ENCODE measurements at places on chromosomes 3 and 15.

GRCh38 chr3:128173849-128174248 lies 20.6 kb downstream of the EEFSEC start:
- H3K36me3 ChIP-seq, result no peaks in the 10 kb centered on the region
- peaks cover 16% of the 10 kb centered on the region for H3K4me1 ChIP-seq
- no peak overlapping the region for H3K27ac ChIP-seq
- no peak for DNase-seq

- H3K36me3 ChIP-seq, result no peaks in the 10 kb centered on the region
- H3K4me1 ChIP-seq, result no peaks in the 10 kb centered on the region
- no peak overlapping the region for H3K27ac ChIP-seq
- DNase-seq, result no peak
- H3K4me3 ChIP-seq, result no peak overlapping the region
Measured at GRCh38 chr3:145798696-145799537, 362.1 kb downstream of the PLOD2 start.

- no peaks in the 10 kb centered on the region for H3K36me3 ChIP-seq
- DNase-seq, result no peak
- H3K4me1 ChIP-seq, result no peaks in the 10 kb centered on the region
- no peak overlapping the region for H3K4me3 ChIP-seq
Measured at GRCh38 chr15:58538225-58538727, 106.5 kb downstream of the LIPC start.

DNA sequence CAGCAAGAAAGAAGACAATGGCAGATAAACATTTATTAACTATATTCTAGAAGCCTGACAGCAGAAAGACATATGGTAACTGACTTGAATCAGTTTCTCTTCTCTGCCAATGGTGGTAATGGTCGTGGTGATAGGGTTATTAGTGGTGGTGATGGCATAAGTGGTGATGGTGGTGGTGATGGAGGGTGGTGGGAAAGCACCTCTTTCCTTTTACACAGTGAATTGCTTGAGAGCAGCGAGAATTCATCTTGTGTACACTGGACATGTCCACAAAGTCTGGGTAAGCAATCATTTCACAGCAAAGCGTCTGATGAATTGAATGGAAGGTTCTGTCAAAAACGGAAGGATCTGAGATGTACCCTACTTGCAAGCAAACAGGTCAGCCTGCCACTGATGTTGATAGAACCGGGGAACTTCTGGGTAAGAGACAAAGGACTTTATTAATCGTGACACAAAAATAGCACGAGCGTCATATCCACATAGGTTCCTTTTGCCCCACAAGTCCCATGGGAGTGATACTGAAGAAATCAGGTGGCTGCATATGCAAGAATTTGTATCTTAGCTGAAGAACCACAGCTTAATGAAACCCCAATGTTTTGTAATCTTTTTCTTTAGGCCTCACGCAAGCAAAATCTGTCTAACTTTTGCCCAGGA lies 23.5 kb upstream of the TBC1D5 start:
- DNase-seq, result no peak
- H3K4me1 ChIP-seq, result peaks cover 2% of the 10 kb centered on the region
- no peak overlapping the region for H3K4me3 ChIP-seq
- no peaks in the 10 kb centered on the region for H3K36me3 ChIP-seq

DNA sequence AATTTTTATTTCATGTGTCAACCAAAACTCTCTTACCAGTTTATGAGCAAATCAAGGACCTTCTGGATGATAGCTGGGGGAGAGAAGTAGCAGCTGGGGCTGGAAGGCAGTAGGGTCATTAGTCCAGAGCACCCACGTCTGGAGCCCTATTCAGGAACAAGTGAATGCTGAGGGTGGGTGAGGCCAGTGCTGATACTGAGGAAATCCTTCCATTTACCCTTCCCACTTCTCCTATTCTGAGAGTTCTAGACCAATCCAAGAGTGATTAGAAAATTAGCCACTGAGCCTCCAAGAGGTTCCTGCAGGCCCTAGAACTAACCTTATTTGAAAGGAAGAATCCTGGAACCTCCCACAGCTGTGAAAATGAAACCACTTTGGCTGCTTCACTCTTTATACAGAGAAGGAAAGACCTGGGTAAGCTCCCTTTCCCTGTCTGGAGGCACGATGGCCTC lies 46.2 kb upstream of the VILL start:
- H3K27ac ChIP-seq, result no peak overlapping the region
- no peak overlapping the region for H3K4me3 ChIP-seq
- no peaks in the 10 kb centered on the region for H3K27me3 ChIP-seq
- no peak for DNase-seq
- peaks cover 38% of the 10 kb centered on the region for H3K4me1 ChIP-seq

- no peaks in the 10 kb centered on the region for H3K27me3 ChIP-seq
- no peak overlapping the region for H3K4me3 ChIP-seq
- H3K36me3 ChIP-seq, result no peaks in the 10 kb centered on the region
- H3K4me1 ChIP-seq, result no peaks in the 10 kb centered on the region
- no peak for DNase-seq
- H3K27ac ChIP-seq, result no peak overlapping the region
Measured at GRCh38 chr3:182276512-182276911, 516.8 kb upstream of the ATP11B start.

GRCh38 chr3:7038394-7038793 lies 177.5 kb downstream of the GRM7 start:
- H3K4me1 ChIP-seq, result no peaks in the 10 kb centered on the region
- H3K36me3 ChIP-seq, result 0 out of 2 replicates have a peak, but pooled peaks cover under 1% of the 10 kb centered on the region
- H3K27ac ChIP-seq, result no peak overlapping the region
- DNase-seq, result no peak
- no peak overlapping the region for H3K4me3 ChIP-seq
- no peaks in the 10 kb centered on the region for H3K27me3 ChIP-seq

GRCh38 chr3:72220946-72221345 lies 436.0 kb upstream of the PROK2 start:
- no peaks in the 10 kb centered on the region for H3K4me1 ChIP-seq
- H3K4me3 ChIP-seq, result no peak overlapping the region
- peaks cover 12% of the 10 kb centered on the region for H3K27me3 ChIP-seq
- DNase-seq, result no peak
- peaks cover 12% of the 10 kb centered on the region for H3K36me3 ChIP-seq
- H3K27ac ChIP-seq, result no peak overlapping the region

DNA sequence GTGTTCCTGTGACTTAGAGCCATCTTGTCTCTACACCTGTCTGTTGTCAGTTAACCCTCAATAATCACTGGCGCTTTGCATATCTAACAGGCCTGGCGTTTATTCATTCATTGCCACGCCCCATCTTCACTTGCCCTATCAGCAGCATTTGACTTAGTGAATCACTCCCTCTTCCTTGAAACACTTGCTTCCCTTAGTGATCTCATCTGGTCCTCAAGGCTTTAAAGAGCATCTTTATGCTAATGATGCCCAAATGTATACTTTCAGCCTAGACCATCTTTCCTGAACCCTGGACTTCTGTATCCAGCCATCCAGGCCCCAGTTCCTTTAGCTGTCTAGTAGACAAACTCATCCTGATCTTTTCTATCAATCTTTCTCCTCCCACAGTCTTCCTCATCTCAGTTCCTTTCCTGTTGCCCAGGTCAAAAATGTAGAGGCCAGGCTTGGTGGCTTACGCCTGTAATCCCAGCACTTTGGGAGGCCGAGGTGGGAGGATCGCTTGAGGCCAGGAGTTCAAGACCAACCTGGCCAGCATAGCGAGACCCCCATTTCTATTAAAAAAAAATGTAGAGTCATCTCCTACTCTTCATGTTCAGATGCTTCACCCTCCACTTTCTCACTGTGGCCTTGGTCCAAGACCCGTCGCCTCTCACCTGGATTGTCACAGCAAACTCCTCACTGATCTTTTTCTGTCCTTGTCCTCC lies 1.4 kb upstream of the IGDCC4 start:
- H3K27me3 ChIP-seq, result peaks cover 45% of the 10 kb centered on the region
- H3K27ac ChIP-seq, result no peak overlapping the region
- H3K4me3 ChIP-seq, result peak overlapping the region; percentile 11
- DNase-seq, result no peak
- peaks cover 5% of the 10 kb centered on the region for H3K36me3 ChIP-seq
- H3K4me1 ChIP-seq, result peaks cover 25% of the 10 kb centered on the region

DNA sequence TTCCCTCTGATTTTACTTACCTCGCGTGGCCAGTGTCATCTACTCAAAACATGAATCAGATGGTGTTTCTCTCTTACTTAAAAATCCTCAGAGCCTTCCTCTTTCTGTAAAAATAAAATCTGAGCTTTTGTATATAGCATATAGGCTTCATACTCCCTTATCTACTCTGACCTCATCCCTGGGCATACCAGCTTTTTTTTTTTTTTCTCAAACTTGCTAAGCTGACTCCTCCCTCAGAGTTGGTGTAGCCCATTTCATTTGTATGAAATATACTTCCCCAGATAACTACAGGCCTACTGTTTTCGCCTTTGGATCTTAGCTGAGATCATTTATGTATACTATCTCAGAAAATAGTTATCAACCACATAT lies 648.9 kb upstream of the ALCAM start:
- H3K4me1 ChIP-seq, result peaks cover 7% of the 10 kb centered on the region
- no peak overlapping the region for H3K4me3 ChIP-seq
- DNase-seq, result no peak
- peaks cover 5% of the 10 kb centered on the region for H3K36me3 ChIP-seq
- H3K27me3 ChIP-seq, result no peaks in the 10 kb centered on the region
- H3K27ac ChIP-seq, result no peak overlapping the region

GRCh38 chr15:79025201-79025600 lies 65.4 kb downstream of the RASGRF1 start:
- H3K36me3 ChIP-seq, result no peaks in the 10 kb centered on the region
- H3K27ac ChIP-seq, result no peak overlapping the region

All from HFFc6 (cell line).